ENCODE measurements at places on chromosomes 16 and 17.
A peak's percentile ranks its signal among the peaks of the same experiment; 100 is the strongest.

DNA sequence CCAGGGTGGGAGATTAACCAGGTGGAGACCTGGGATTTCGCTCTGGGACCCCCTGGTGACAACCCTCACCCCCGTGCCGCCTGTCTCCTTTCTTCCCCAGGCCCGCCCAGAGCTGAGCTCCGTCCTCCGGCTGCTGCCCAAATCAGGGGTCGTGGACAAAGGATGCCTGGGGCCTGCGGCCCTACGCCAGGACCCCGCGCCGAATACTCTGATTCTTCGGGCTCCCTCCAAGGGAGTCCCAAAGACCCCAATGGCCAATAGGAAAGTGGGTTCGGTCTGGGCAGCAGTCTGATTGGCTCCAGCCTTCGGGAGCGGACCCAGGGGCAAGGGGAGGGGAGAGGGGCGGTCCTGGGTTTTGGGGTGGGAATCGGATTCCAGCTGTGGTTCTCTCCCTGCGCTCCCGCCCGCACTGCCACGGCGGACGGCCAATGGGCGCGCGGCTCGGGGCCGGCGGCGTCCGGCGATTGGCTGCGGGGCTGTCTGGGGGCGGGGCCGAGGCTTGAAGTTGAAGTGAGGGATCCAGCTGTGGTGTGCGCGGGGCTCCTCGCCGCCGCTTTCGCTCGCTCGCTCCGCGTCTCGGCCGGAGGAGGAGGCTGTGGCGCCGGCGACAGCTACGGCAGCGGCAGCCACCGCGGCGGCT is at the start of gene CACNA1G:
TSS of gene CACNA1G (plus strand) at position 531 of the 640 bp plus-strand sequence. CDS start 745 bp downstream, outside the sequence.
- peak; percentile 86 for DNase-seq

GRCh38 chr16:66298006-66298405 is 68.5 kb upstream of the CDH5 start:
- no peak for DNase-seq

GRCh38 chr17:82794781-82795482 is 43.1 kb downstream of the TBCD start:
- DNase-seq = no peak

GRCh38 chr17:65332375-65332774 is 195.2 kb downstream of the RGS9 start:
- peak; percentile 16 for DNase-seq

GRCh38 chr17:10243883-10244844 is 45.8 kb upstream of the GAS7 start:
- DNase-seq = no peak

DNA sequence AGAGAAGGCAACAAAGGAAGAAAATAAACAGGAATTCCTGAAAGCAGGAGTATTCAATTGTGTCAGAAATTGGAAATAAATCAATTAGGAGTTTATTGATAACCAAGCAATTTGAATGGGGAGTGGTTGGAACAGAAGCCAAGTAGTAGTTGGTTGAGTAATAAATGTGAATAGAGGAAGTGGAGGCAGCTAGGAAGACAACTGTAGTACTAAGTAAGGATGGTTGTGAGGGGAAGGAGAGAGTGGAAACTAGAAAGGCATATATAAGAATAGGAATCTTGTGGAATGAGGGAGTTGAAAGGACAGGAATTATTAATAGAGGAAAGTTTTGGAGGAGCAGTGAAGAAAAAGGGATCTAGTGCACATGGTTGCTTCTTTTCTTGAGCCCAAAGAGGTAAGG is 34.4 kb downstream of the NFAT5 start:
- DNase-seq = no peak

DNA sequence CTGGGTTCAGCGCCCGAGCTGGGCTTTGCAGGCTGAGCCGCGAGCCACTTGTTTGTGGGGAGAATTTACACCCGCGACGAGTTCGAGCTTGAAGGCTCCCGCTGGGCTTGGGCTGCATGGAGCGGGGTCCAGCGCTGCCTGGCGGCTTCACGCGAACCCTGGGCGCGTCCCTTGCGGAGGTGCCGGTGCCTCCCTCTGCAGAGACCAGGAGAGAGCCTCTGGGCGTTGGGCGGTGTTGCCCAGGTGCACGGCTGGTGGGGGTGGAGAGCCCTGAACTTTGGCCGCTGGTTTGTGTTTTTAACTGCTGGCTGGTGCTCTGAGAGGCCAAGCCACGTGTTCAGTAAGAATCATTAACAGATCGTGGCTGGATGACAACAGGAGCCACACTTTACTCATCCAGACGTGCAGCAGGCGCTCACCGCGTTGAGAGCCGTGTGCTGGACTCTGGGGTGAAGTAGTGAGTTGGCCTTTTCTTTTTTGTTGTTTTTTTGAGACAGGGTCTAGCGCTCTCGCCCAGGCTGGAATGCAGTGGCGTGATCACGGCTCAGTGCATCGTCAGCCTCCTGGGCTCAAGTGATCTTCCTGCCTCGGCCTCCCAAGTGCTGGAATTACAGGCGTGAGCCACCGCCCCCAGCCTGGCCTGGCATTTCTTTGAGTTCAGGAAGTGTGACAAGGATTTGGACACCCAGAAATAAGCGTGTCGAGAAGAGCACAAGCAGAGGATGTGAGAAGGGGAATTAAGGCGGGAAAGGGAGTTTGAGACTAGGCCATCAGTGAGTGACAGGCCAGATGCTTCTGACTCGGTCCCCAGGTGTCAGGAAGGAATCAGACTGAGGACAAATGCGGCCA is 827 bp downstream of the CDK10 start:
- peak; percentile 99 for DNase-seq

- DNase-seq = no peak
Measured at GRCh38 chr17:44911133-44912001, 3.9 kb downstream of the GFAP start.

DNA sequence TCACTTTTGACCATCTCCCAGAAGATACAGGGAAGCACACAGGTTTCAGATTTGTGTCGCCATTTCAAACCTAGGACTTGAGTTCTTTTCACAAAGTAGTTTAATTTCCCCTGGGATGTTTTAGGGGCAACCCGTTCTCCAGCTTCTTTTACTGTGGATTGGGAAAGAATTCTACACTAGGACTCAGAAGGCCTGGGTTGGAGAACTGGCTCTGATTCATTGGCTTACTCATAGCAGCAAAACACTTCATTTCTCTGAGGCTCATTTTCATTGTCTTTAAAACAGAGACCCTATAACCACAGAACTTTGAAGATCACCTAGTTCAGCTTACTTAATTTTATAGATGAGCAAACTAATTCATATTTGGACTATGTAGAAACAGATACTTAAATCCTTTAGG is 175.9 kb upstream of the SALL1 start:
- no peak for DNase-seq

DNA sequence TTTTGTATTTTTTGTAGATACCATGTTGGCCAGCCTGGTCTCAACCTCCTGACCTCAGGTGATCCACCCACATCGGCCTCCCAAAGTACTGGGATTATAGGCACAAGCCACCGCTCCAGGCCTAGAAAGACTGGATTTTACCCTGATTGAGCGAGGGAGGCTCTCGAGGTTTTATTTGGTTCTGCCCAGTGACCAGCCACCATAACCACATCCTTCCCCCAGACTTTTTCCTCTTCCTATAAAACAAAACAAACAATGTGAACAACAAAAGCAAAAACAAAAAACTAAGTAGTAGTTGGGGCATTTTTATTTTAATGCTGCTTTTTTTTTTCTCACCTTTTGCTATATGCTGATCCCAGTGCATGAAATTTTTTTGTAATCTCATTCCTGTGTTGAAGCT is 509.6 kb downstream of the MAF start:
- no peak for DNase-seq

DNA sequence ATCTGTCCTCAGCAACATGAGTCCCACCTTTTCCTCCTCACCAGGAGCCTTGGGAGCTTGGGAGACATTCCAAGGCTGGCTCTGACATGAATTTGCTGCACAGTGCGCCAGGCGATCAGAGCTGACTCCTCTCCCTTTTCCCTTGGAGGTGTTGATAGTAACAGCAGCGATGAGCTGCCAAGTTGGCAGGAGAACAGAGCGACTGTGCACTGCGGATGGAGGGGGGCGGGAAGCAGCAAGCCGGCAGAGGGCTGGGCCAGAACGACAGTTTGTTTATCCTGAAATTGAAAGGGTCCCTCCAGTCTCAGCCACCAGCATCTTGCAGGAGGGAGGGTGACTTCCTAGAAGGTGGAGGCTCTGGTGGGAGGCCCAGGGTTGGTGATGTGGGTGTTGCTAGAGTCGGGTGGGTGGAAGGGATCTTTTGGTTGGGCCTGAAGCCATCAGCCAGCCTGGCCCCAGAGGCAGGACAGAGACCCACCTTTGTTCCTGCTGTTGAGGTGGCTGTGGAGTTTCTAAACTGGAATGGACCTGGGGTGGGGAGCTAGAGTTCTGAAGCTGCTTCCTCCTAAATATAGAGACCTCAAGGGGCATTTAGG is 22.5 kb upstream of the DYNLL2 start:
- no peak for DNase-seq

- no peak for DNase-seq
Measured at GRCh38 chr16:80683646-80684045, 120.8 kb downstream of the CDYL2 start.

DNA sequence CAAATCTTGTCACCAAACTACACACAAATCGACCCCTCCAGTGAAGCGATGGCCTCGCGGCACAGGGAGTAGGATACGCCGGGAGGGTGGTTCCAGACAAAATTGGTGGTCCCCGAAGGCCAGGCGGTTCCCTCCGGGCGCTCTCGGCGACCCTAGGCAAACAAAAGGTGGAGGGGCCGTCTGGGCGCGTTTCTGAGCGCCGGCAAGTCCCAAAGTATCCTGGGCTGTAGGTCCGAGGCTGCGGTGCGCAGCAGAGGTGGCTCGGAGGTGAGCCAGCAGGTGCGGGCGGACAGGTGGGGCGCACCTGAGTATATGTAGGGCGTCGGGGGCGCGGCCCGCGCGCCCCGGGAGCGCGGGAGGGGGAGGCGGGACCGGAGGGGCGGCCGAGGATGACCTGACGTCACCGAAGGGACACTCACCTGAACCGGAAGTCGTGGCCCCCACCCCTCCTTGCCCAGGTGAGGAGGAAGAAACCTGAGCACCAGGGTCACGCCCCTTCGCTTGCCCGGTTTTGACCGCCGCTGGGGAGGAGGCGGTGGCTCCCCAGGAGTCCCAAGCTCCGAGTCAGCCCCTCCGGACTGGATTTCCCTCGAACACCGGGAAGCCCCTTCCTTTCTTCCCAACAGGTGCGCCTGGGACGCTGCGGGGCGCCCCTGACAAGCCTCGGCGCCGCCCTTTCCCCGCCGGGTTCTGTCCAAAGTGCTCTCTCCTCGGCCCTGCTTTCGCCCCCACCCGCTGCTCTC is at the start of gene CLDN7:
TSS of gene CLDN7 (minus strand) at position 287 of the 743 bp plus-strand sequence. CDS start 435 bp downstream, outside the sequence.
- no peak for DNase-seq

DNA sequence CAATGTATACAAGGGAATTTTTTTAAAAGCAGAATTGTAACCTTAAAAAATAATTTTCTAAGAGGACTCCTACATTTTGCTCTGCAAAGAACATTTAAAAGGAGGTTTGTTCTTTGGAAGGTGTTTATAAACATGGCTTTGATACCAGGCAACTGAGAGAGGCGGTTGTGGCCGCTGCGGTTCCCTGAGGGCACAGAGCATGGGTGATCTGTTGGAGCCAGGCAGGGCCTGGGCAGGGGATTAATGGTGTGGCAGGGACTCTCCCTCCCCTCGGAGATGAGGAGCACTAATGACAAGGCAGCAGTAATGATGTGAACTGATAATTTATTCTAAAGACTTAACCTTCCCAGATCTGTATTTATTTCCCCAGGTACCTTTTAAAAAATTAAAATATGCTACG is 65.4 kb downstream of the WWP2 start:
- no peak for DNase-seq

DNA sequence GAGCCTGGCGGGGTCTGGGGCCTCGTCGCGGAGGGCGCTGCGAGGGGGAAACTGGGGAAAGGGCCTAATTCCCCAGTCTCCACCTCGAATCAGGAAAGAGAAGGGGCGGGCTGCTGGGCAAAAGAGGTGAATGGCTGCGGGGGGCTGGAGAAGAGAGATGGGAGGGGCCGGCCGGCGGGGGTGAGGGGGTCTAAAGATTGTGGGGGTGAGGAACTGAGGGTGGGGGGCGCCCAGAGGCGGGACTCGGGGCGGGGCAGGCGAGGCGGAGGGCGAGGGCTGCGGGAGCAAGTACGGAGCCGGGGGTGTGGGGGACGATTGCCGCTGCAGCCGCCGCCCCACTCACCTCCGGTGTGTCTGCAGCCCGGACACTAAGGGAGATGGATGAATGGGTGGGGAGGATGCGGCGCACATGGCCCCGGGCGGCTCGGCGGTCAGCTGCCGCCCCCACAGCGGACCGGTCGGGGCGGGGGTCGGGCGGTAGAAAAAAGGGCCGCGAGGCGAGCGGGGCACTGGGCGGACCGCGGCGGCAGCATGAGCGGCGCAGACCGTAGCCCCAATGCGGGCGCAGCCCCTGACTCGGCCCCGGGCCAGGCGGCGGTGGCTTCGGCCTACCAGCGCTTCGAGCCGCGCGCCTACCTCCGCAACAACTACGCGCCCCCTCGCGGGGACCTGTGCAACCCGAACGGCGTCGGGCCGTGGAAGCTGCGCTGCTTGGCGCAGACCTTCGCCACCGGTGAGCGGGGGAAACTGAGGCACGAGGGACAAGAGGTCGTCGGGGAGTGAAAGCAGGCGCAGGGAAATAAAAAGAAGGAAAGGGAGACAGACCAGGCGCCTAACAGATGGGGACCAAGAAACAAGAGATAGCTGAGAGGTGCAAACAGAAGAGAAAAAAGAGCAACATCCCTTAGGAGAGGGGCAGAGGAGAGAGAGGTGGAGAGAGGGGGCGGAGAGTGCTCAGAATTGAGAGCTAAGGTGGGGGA is at the start of gene PNMT:
TSS of gene PNMT (plus strand) at position 509 of the 980 bp plus-strand sequence. CDS start at position 532, 23 bp downstream.
- DNase-seq = no peak

GRCh38 chr16:54363766-54364165 is 77.2 kb upstream of the IRX3 start:
- no peak for DNase-seq

DNA sequence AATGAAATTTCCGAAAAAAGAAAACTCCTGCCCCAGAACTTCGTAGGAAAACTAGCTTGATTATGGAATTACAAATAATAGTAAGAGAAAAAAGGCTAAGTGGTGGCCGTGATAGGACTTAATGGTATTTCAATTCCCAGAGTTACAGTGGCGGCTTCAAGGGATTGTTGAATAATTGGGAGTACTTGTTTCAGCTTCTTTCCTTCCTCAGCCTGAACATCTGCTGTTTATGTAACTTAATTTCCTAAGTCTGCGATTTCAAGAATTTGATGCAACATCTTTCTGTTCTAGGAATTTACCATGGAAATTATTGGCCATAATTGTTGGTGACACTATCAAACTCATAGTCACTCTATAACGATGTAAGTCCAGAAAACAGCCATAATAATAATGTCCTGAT is 684 bp upstream of the APPBP2 start:
- no peak for DNase-seq

- peak; percentile 74 for DNase-seq
Measured at GRCh38 chr16:77585379-77586251, 136.7 kb upstream of the NUDT7 start.

All from Caki2 (cell line).